ENCODE measurements at places on chromosomes 2 and 18.

DNA sequence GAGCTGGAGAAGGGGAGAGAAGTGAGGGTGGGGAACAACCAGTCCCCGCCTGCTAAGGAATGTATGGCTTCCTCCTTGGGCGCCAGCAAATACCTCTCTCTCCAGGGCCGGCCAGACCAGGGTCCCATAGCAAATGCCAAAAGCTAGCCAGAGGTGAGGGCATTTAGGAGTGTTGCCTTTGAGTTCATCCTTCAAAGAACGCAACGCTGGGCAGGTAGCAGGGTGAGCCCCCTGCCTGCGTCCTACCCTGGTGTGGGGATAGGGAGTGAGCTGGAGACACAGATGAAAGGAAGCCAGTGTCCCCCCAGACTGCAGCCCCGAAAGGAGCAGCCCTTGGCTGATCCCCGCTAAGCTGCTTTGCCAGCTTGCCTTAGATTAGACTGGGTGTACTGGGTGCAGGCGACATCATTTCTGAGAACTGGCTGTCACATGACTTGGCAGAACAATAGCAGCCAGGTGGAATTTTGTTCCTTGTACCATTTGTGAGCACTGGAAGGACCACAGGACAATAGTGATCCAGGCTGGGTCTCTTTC is 40.4 kb downstream of the KLHL29 start:
- DNase-seq, result peak; percentile 52

DNA sequence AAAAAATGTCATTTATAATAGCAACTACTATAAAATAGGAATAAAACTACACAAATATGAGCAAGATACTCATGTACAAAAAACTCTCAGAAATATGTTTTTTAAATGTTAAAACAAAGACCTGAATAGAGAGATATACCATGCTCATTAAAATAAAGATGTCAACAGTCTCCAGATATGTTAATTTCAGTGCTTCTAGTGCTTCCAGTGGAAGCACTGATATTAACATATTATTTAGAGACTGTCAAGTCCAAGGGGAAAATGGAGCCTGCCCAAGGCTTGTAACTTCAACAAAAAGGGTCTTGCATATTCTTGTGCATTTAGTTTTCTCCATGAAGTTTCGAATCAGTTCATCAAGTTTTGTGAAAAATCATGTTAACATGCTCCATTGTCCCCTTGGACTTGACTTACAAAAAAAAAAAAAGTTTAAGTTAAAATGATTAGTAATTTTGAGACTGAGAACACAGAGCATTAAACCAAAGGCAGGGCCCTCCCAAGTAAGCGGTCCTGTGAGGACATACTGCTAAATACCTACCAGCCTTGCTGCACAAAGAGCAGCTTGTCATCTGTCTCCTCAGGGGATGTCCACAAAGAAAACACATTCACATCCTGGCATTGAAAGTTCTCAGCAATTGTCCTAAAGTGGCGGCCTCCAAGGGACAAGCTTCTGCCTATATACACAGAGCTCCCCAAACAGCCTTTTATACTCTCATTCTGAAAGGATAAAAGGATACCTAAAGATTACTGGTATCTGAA is 501.9 kb upstream of the CHAC2 start:
- DNase-seq, result no peak

GRCh38 chr2:27428213-27428977 is at the start of gene NRBP1:
NRBP1 (plus strand) TSS chr2:27428631; CDS start chr2:27433274, 4,643 bp downstream.
- peak; percentile 79 for DNase-seq

DNA sequence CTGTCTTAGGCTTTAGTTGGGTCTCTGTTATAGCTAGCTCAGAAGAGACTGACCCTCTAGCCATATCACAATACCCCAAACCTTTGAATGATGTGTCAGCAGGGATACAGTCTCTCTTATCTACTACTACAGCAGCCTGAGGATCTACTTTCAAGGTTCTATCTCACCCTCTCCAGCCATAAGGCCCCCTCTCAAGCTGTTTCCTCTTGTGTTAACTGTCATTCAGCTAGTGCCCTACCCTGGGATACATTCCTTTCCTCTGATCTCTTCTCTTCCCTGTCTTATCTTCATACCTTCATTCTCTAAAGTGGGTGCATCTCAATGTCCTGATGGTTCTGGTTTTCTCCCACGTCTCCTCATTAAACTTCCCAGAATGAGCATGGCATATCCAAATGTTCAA is 434.7 kb downstream of the NRXN1 start:
- DNase-seq, result no peak

DNA sequence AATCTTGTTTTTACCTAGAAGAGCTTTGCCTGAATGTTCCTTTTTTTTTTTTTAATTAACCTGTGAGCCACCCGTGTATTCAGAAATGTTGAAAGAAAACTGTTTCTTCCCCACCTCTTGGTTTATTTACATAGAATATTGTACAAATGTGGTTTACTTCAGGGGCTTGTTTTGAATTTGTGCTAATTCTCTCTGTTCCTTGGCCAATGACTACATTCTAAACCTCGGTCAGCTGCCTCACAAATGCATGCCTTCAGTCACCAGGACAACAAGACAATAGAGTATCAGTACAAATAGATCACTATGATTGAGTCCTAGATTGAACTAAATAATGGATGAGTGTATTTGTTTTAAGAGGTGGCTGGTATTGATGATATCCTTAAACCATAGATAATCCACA is 36.0 kb downstream of the AGFG1 start:
- DNase-seq, result no peak

- no peak for DNase-seq
Measured at GRCh38 chr2:172823261-172823850, 87.7 kb downstream of the RAPGEF4 start.

- no peak for DNase-seq
Measured at GRCh38 chr2:44450806-44451205, 89.1 kb downstream of the CAMKMT start.

- DNase-seq, result no peak
Measured at GRCh38 chr2:10688921-10689807, 611 bp downstream of the NOL10 start.

- DNase-seq, result no peak
Measured at GRCh38 chr2:85329181-85329651, 1.4 kb upstream of the TGOLN2 start.

- no peak for DNase-seq
Measured at GRCh38 chr2:174617718-174618117, 20.1 kb upstream of the WIPF1 start.

DNA sequence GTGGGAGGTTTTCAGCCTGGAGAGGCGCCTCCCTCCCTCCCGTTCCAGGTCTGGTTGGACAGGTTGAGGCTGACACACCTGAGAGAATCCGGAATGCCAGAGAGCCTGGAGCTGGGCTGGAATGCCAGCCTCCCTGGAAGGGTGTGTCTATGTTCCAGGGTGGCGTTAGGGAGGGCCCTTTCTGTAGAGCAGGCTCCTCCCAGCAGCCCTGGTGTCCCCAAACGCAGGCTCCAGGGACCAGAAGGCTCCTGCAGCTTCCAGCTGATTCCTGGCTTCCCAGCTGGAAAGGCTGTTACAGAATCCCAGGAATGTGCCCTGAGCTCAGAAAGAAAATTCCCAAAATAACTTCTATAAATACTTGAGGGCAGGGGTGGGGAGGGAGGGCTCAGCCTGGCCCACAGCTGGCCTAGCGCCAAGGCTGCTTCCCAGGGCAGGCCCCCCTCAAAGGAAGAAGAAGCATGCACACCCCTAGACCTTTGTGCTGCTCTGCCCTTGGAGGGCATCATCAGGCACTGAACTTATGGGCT is 85.4 kb downstream of the STPG4 start:
- DNase-seq, result no peak

DNA sequence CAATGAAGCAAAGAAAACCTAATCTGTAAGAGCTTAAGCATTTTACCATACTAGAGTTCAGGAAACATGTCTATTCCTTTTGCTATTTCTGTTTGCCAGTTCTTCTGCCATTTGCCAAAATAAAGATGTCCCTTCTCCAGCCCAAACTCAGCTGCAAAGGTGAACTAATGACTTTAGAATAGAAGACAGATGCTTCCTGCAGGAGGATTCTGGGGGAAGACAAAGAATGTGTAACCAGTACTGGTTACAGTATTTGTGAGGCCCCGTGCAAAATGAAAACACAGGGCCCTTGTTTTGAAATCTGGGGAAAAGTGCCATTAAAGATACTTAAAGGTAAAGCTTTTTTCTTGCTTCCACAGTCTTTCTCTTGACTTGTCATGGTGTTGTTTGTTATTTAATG is 34.3 kb upstream of the MTX2 start:
- no peak for DNase-seq

DNA sequence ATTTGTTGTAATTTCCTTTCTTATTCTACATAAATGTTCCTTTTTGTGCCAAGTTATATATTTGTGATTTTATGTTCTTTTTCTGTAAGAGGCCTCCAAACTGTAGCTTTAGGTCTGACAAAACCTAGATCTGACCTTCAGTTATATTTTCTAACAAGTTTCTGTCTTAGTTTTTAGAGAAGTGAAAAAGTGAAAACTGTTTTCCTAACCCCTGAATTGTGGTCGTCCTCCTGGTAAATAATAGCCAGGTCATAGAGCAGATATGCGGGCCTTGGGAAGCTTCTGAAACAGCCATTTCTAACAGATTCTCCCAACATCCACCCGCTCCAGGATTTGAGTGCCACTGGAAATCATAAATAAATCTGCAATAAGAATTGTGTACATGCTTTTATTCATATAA is 398.4 kb upstream of the CWC22 start:
- no peak for DNase-seq

DNA sequence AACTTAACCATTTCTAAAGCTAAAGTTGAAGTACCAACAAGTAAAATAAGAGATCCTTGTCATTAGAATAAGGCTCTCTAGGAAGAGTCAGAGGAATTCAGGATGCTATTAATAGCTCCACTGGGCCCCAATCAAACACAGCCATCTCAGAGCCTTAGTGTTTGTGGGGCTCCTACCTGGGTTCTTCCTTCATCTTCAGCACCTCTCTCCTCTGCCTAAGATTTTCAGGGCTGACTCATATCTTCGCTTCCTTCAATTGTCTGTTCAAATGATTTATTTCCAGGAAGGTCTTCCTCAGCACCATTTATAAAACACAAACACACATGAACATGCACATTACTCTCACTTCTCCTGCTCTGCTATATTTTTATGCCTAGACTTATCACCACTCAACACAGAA is 119.5 kb downstream of the COL6A3 start:
- no peak for DNase-seq

- no peak for DNase-seq
Measured at GRCh38 chr2:238851026-238851425, 3.1 kb downstream of the TWIST2 start.

DNA sequence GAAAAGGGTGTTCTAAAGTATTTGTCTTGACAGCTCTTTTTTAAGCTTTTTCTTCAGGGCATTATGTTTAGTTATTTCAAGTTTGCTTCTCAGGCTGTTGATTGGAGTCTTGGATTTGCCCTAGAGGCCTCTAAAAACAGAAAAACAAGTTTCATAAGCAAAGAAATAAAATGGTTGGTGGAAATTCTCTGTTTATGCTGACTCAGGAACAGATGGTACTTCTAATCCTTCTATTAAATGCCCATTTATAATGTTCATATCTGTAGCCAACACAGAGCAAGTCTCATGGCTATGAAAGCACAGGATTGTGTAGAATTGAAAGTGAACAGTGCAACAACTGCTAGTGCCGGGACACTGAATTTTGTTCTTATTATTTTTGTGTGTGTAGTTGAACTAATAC is 60.4 kb downstream of the KCNJ3 start:
- DNase-seq, result no peak

DNA sequence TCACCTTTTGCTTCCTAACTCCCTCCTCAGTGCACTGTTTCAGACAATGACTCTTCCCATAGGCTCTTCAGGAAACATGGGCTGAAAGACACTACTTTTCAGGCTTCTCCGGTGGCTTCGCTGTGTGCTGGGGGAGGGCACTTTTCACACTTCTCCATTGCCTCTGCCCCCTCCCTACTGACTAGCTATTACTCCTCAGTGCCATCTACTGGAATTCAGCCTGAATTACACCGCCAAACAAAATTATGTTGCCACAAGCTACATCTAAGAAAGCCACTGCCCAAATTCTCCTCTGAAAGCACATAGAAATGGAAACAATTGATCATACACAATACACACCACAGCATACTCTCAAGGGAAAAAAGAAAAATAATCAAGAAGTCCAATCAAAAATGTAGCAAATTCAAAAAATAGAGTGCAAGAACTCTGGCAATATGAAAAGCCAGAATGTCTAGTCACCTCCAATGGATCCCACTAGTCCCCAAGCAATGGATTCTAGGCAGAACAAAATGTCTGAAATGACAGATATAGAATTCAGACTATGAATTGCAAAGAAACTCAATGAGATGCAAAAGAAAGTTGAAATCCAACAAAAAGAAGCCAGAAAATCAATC is 1139.4 kb upstream of the GYPC start:
- DNase-seq, result peak; percentile 5

GRCh38 chr2:217735899-217736298 is 266.9 kb downstream of the TNS1 start:
- DNase-seq, result no peak

GRCh38 chr2:34104601-34105000 is 505.5 kb upstream of the FAM98A start:
- DNase-seq, result no peak

GRCh38 chr2:62306751-62307468 is 111.0 kb downstream of the B3GNT2 start:
- DNase-seq, result peak; percentile 47

DNA sequence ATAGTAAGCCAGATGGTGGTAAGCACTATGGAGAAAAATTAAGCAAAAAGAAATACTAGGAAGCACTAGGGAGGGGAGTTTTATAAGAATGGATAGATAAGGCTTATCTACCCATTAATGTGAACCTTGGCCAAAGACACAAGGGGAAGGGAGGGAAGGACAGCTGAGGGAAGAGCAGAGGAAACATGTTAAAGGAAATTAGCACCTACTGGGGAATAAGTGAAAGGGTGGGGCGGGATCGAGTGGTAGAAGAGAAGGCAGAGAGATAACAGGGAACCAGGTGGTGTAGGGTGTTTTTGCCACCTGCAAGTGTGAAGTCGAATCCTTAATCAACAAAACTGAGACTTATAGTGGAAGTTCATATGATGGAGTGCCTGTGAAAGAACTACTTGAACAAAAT is 1.7 kb downstream of the UNC80 start:
- no peak for DNase-seq

DNA sequence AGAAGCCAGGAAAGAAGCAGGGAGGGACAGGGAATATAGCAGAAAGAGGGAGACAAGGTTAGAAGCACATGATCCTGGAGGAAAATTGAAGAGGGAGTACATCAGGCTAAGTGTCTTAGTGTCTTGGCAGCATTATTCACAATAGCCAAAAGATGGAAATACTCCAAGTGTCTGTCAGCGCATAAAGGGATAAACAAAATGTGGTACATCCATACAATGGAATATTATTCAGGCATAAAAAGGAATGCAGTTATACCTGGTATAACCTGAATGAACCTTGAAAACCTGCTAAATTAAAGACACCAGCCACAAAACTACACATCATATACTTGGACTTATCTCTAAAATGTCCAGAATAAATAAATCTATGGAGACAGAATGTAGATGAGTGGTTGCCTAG is 219.1 kb upstream of the PID1 start:
- DNase-seq, result no peak
